ENCODE measurements at places on chromosomes 6 and 20.

DNA sequence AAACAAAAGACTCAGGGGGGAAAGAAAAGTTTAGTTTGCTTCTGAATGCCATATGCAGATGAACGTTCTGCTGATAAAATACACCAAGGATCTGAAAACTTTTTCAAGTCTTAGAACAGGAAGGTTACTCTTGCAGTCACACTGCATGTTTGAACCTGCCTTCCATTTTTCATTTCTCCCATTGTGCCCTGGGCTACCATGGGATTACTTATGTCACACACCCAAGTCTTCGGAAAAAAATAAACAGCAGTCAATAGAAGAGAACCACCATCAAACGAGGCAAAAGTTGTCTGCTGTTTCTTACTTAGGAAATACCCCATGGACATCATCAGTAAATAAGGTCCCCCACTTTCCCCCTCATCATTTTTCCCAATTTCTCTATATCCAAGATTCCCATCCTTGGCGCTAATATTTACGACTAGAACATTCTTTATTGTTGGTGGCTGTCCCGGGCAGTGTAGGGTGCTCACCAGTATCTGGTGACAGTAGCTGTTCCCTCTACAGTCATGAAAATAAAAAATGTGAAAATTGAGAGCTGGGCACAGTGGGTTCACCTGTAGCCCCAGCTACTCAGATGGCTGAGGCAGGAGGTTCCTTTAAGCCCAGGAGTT lies 202.5 kb downstream of the BCAS1 start:
- no peak for DNase-seq

GRCh38 chr20:25273541-25274358 lies 25.9 kb downstream of the PYGB start:
- no peak for DNase-seq

DNA sequence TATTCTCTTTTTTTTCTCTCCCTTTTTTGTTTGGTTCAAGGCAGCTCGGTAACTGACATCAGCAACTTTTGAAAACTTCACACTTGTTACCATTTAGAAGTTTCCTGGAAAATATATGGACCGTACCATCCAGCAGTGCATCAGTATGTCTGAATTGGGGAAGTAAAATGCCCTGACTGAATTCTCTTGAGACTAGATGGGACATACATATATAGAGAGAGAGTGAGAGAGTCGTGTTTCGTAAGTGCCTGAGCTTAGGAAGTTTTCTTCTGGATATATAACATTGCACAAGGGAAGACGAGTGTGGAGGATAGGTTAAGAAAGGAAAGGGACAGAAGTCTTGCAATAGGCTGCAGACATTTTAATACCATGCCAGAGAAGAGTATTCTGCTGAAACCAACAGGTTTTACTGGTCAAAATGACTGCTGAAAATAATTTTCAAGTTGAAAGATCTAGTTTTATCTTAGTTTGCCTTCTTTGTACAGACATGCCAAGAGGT lies 10.6 kb downstream of the HEY2 start:
- no peak for DNase-seq

DNA sequence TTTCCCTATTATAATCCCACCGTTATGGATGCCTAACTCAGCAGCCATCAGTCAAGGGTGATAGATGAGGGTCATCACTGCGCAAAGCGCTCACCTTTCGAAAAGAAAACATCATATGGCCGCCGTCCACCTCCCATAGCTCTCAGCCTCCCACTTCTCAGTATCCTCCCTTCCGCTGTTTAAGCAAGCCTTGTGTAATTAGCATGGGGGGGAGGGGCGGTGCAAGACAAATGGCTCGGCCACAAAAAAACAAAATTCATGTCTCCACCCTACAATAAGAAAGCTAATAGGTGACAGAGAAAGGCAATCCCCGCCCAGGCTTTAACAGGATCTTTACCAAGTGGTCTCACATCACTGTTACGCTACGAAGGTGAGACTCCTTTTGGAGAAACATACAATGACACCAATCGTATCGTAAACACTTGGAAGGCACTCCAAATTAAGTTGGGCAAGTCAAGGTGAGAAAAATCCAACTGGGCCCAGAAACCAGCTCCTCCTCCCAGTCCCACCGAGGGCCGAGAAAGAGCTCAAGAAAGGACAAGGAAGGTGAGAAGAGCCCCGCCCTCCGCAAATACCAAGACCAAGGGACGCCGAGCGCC lies 645 bp downstream of the DDX39B start:
- no peak for DNase-seq

GRCh38 chr6:19153270-19153980 lies 683.7 kb upstream of the ID4 start:
- DNase-seq = no peak

Measured in caudate nucleus (tissue), 63 donors.